ENCODE measurements at places on chromosomes 5 and 9. TPM values are rescaled to one million over a fixed set of nuclear protein-coding genes. Genes with fewer than 3 reads are reported as not detected.

- no peaks in the 10 kb centered on the region for H3K36me3 ChIP-seq
- H3K4me1 ChIP-seq, result no peaks in the 10 kb centered on the region
- H3K27ac ChIP-seq, result no peak overlapping the region
- no peaks in the 10 kb centered on the region for H3K27me3 ChIP-seq
- no peak for DNase-seq
Observed at GRCh38 chr5:99141534-99142128, 212.8 kb upstream of the CHD1 start.

DNA sequence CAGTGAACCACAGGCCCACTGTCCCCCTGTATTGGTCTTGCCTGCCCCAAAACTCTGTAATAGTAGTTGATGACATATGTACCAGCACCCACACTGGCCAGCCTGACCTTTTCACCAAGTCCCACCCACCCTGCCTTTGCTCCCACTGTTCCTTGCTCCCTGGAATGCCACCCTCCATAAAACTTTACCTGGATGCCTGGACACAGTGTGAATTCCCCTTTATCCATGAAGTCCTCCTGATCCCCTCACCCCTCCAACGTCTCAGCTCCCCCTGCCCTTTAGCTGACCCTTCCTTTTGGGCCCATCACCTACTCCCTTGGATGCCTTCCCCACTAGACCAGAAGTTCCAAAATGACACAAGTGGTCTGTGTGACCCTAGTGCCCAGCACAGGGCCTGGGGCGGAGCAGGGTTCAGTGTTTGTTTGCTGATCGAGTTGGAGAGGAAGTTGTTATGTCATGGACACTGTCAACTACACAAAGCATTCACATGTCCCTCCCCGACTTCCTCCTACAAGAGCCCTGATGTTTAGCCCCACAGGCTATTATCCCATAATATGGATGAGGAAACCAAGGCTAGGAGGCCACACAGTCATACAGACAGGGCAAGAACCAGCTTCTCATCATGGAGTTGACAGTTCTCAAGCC lies 16.1 kb downstream of the AMBP start:
- peaks cover 5% of the 10 kb centered on the region for H3K36me3 ChIP-seq
- DNase-seq, result no peak
- H3K27ac ChIP-seq, result no peak overlapping the region
- peaks cover 18% of the 10 kb centered on the region for H3K27me3 ChIP-seq
- no peak overlapping the region for H3K4me3 ChIP-seq

GRCh38 chr5:424301-425110 lies 18.5 kb upstream of the EXOC3 start:
- peaks cover 34% of the 10 kb centered on the region for H3K4me1 ChIP-seq
- H3K27me3 ChIP-seq, result peaks cover 44% of the 10 kb centered on the region
- H3K36me3 ChIP-seq, result peaks cover 77% of the 10 kb centered on the region
- H3K4me3 ChIP-seq, result peak overlapping the region; percentile 32
- DNase-seq, result peak; percentile 72

- no peak overlapping the region for H3K27ac ChIP-seq
- H3K4me3 ChIP-seq, result no peak overlapping the region
- H3K4me1 ChIP-seq, result peaks cover 89% of the 10 kb centered on the region
- H3K27me3 ChIP-seq, result no peaks in the 10 kb centered on the region
- H3K36me3 ChIP-seq, result peaks cover 19% of the 10 kb centered on the region
Observed at GRCh38 chr5:143056339-143056704, 286.1 kb downstream of the ARHGAP26 start.

DNA sequence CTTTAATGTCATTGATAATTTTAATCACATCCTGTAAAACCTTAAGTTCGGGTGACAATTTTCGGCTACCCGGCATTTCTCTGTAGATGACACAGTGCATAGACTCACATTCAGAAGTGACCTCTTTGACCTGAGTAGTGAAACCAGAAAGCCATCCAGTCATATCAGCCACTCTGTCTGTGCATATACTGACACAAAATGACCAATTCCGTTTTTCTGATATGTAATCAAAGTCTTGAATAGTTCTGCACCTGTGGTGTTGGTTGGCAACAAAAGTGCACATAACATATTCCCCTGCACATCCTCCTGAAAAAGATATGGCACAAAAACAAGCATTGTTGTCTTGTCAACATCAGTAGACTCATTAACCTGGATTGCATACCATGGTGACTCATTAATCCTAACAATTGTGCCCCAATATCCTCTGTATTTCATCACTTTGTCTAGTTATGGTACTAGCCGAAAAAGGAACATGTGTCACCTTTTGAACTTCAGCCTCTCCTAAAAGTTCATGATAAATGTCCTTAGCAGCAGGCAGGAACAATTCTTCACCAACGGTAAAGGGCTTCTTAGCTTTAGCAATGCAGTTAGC lies 4.6 kb upstream of the HNRNPA0 start:
- no peak overlapping the region for H3K4me3 ChIP-seq
- H3K36me3 ChIP-seq, result peaks cover 1% of the 10 kb centered on the region
- DNase-seq, result no peak
- H3K27me3 ChIP-seq, result peaks cover 11% of the 10 kb centered on the region

DNA sequence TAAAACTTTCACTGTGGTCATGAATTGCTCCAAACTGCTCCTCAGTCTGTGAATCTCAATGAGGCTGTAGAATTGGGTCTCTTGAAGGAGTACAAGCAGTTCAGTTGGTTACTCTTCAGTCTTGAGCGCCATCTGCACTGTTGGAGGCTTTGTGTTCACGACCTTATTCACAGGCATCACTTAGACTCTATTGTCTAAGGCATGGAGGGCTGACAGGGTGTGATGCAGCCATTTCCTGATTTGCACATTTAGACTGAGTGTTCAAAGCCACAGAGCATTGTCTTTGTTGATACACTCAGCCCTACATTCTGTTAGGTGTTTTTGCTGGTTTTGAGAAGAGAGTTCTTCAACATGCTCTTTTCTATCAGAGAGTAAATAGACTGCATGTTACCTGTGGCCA lies 355.9 kb upstream of the RIOK2 start:
- H3K4me1 ChIP-seq, result peaks cover 17% of the 10 kb centered on the region
- H3K27me3 ChIP-seq, result peaks cover 3% of the 10 kb centered on the region
- H3K36me3 ChIP-seq, result peaks cover 5% of the 10 kb centered on the region
- DNase-seq, result no peak

GRCh38 chr5:107517185-107518033 lies 153.3 kb downstream of the EFNA5 start:
- no peak overlapping the region for H3K4me3 ChIP-seq
- no peak for DNase-seq
- H3K4me1 ChIP-seq, result no peaks in the 10 kb centered on the region
- H3K27ac ChIP-seq, result no peak overlapping the region
- peaks cover 4% of the 10 kb centered on the region for H3K27me3 ChIP-seq

GRCh38 chr5:139845846-139846681 lies 50.5 kb downstream of the PSD2 start:
- peaks cover 47% of the 10 kb centered on the region for H3K27me3 ChIP-seq
- no peaks in the 10 kb centered on the region for H3K36me3 ChIP-seq
- H3K4me1 ChIP-seq, result no peaks in the 10 kb centered on the region
- H3K27ac ChIP-seq, result no peak overlapping the region
- H3K4me3 ChIP-seq, result no peak overlapping the region
- no peak for DNase-seq

Gene SCAMP1
- 50.6 TPM for total RNA-seq

Gene SPINK1
- total RNA-seq, result not detected

Gene POU5F2
- 0.07 TPM for total RNA-seq

Gene CACFD1
- 7.7 TPM for total RNA-seq

Data from HFFc6 (cell line).